Smooth muscle cell of the coronary artery (primary cell): ENCODE measurements at places on chromosomes 11 and 22. TPM values are rescaled to one million over a fixed set of nuclear protein-coding genes. Genes with fewer than 3 reads are reported as not detected.

The COX8A gene
- 198 and 548 TPM in 2 replicates for total RNA-seq

The NUDT22 gene
- 34.6 and 72.8 TPM in 2 replicates for total RNA-seq

The C11orf16 gene
- not detected in 2 replicates for total RNA-seq

The EED gene
- 12.9 and 31.6 TPM in 2 replicates for total RNA-seq

The TRIM29 gene
- total RNA-seq = not detected in 2 replicates

The TBX1 gene
- total RNA-seq = not detected in 2 replicates

The BRSK2 gene
- total RNA-seq = 0.23 and 0.47 TPM in 2 replicates

The DSCAML1 gene
- not detected in 2 replicates for total RNA-seq

The UBQLN3 gene
- total RNA-seq = 0.08 TPM in 1 of 2 replicates, not detected in the other

The CCDC89 gene
- 2.6 and 5.6 TPM in 2 replicates for total RNA-seq

The TNNT3 gene
- 0.15 and 0.70 TPM in 2 replicates for total RNA-seq

The GNAZ gene
- total RNA-seq = 0.30 and 1.3 TPM in 2 replicates

The UCP2 gene
- 0.60 TPM in 1 of 2 replicates, not detected in the other for total RNA-seq

The FAM181B gene
- total RNA-seq = not detected in 2 replicates

The OR8A1 gene
- not detected in 2 replicates for total RNA-seq

The CRYBA4 gene
- not detected in 2 replicates for total RNA-seq

The GGT5 gene
- 1.6 and 5.1 TPM in 2 replicates for total RNA-seq

The PRG3 gene
- total RNA-seq = not detected in 2 replicates

The BLID gene
- 1.9 and 11.9 TPM in 2 replicates for total RNA-seq

The LDLRAD3 gene
- total RNA-seq = 3.5 and 24.7 TPM in 2 replicates

The MS4A12 gene
- not detected in 2 replicates for total RNA-seq

The IGLL1 gene
- total RNA-seq = not detected in 2 replicates

The CAPN5 gene
- 14.7 and 17.9 TPM in 2 replicates for total RNA-seq

The MPEG1 gene
- total RNA-seq = not detected in 2 replicates

The GVQW3 gene
- 1.2 and 1.4 TPM in 2 replicates for total RNA-seq

The OR2AG1 gene
- total RNA-seq = not detected in 2 replicates

The NEFH gene
- 0.08 and 0.23 TPM in 2 replicates for total RNA-seq

The BEST1 gene
- 0.60 and 6.8 TPM in 2 replicates for total RNA-seq

The TTC36 gene
- total RNA-seq = 0.83 TPM in 1 of 2 replicates, not detected in the other

The LINC01488 gene
- 0.08 TPM in 1 of 2 replicates, not detected in the other for total RNA-seq

The ALX4 gene
- under 0.01 TPM in 1 of 2 replicates, not detected in the other for total RNA-seq

The MS4A6A gene
- total RNA-seq = not detected in 2 replicates

The OR5A1 gene
- total RNA-seq = not detected in 2 replicates

The PRR5L gene
- total RNA-seq = 6.3 and 43.7 TPM in 2 replicates

The OTOG gene
- not detected in 2 replicates for total RNA-seq
